ENCODE measurements at places on chromosomes 5 and 9.

DNA sequence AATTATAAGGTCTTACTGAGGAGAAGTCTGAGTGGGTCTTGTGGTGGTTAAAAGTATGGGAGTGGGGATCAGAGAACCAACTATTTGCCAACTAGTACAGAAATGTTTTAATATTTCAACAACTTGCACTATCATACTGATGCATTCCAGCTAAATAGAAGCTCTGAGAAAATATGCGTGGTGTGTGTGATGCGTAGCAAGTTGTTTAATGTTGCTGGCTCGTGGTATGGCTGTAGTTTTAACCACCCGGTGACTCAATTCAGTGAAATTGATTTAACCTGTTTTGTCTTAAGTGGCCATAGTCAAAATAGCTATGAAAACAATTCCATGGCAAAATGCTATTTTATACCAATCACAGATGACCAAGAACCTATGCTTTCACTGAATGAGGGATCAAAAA is 176.5 kb upstream of the SLC24A2 start:
- no peak for DNase-seq

- no peak for DNase-seq
These were observed 271.8 kb downstream of the NNT start for GRCh38 chr5:43874772-43875171.

- DNase-seq: no peak
These were observed 43.0 kb upstream of the COL15A1 start for GRCh38 chr9:98900725-98901124.

- DNase-seq: no peak
These were observed 8.0 kb upstream of the PLPP6 start for GRCh38 chr9:4654084-4654483.

DNA sequence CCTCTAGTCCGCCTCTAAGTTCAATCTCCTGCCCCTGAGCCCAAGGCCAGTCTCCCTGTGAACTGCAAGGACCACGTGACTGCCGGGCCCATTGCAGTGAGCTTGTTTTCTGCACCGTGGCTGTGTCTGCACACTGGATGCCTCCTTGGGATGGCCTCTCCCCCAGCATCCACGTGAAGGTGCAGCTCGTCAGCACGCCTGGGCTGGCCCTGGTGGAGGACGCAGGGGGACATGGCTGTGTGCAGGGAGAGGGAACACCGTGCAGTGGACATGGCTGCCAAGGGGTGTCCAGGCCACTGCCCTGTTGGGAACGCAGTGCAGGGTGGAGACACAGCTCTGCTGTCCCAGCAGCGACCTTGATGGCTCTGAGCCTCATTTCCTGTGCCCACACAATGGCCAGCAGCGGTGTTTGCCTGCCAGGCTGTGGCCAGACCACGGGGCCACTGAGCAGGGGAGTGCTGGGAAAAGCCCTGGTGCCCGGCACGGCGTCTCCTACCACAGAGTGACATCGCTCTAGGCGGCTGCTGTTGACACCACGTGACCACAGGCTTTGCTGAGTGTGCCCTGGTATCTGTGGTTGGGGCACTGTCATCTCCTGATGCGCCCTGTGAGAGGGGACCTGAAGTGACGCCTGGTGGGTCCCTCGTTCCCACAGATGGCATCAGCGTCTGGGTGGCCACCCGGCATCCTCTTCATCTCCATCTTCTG is 26.9 kb upstream of the EXOC3 start:
- DNase-seq: no peak

GRCh38 chr9:137218754-137219271 is 3.2 kb downstream of the RNF208 start:
- DNase-seq: no peak

- DNase-seq: no peak
These were observed 63.9 kb downstream of the SERINC5 start for GRCh38 chr5:80191991-80192398.

DNA sequence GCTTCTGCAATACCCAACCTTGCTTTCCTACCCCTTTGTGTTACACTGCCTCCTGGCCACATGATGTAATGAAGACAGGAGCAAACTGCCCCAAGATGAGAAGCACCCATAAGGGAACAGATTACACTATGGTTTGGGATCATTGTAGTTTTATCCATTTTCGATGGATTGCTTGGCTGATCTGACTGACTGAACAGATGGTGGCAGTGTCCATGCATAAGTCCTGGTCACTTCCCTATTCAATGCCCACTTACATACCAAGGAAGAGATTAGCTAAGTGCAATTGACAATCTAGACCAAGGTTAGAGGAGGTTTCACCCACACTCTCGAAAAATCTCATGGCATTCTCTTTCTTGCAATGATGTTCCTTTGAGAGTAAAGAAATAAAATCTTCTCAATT is 319.9 kb downstream of the RAB3C start:
- DNase-seq: no peak

DNA sequence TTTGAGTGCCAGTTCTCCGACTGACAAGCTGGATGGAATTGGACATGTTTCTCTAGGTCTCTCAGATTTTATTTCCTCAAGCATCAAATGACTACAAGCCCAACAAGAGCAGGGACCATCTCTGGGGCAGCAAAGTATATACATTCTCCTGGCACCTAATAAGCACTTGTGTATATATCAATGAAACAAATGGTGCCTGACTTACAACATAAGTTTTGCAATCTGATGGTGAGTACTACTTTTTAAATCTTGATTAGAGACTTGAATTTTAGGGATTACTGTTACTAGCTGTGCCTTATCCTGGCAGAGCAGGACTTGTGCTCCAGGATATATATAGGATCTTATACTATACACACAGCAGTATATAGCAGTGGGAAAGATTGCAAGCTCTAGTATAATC is 8.8 kb upstream of the ABLIM3 start:
- DNase-seq: no peak

Data from GM12878 (cell line).